ENCODE measurements at places on chromosomes 1 and 21. TPM values are rescaled to one million over a fixed set of nuclear protein-coding genes. Genes with fewer than 3 reads are reported as not detected.

- DNase-seq, result no peak
These were observed 12.6 kb upstream of the EPS8L3 start for GRCh38 chr1:109776206-109776835.

DNA sequence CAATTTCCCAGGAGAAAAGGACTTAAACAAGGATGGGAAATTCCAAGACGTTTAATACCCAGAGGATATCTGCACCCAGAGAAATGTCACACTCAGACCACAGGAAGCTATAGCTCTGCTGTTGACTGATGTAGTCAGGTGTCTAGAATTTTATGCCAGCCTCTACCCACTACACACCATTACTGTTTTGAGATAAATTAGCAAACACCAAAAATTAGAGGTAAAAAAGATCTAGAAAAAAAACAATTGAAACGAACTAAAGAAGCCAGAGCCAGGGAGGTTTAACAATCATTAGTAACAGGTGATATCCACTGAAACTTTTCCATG lies 519.9 kb downstream of the SMYD3 start:
- DNase-seq, result no peak

GRCh38 chr1:56297208-56297607 lies 282.2 kb downstream of the PLPP3 start:
- no peak for DNase-seq

GRCh38 chr1:77300566-77300965 lies 18.7 kb downstream of the AK5 start:
- no peak for DNase-seq

PGLYRP3 gene
- not detected for total RNA-seq

- no peak for DNase-seq
These were observed 1.7 kb downstream of the S100A1 start for GRCh38 chr1:153629971-153630370.

MXRA8 gene
- total RNA-seq, result not detected
